Stimulated activated CD4-positive, alpha-beta T cell treated with anti-CD3 and anti-CD28 coated beads, Interleukin-15, amount 100 ng/mL, for 1 hour (primary cell): ENCODE measurements at places on chromosomes 13 and 19.

DNA sequence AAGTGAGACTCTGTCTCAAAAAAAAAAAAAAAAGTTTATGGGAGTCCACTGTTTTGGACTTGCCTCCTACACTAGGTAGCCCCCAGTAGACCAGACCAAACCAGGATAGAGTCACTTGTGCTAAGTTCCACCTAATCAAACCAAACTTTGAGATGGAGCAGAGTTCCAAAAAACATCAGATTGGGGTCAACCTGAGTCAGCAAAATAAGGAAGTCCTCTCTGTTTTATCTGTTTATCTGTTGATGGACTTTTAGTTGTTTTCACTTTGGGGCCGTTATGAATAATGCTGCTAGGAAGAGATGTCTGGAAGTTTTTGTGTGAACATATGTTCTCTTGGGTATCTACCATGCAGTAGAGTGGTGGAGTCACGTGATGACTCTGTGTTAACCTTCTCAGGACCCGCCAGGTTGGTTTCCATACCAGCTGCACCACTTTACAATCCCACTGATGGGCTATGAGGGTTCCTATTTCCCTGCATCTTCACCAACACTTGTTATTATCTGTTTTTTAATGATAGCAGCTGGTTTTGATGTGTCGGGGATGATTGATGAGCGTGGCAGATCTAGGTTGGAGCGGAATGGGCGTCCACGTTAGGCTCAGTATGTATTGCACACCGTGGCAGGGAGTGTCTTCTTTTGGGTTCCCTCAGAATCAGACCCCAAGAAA lies 46.6 kb upstream of the TM9SF2 start:
- no peak for DNase-seq

DNA sequence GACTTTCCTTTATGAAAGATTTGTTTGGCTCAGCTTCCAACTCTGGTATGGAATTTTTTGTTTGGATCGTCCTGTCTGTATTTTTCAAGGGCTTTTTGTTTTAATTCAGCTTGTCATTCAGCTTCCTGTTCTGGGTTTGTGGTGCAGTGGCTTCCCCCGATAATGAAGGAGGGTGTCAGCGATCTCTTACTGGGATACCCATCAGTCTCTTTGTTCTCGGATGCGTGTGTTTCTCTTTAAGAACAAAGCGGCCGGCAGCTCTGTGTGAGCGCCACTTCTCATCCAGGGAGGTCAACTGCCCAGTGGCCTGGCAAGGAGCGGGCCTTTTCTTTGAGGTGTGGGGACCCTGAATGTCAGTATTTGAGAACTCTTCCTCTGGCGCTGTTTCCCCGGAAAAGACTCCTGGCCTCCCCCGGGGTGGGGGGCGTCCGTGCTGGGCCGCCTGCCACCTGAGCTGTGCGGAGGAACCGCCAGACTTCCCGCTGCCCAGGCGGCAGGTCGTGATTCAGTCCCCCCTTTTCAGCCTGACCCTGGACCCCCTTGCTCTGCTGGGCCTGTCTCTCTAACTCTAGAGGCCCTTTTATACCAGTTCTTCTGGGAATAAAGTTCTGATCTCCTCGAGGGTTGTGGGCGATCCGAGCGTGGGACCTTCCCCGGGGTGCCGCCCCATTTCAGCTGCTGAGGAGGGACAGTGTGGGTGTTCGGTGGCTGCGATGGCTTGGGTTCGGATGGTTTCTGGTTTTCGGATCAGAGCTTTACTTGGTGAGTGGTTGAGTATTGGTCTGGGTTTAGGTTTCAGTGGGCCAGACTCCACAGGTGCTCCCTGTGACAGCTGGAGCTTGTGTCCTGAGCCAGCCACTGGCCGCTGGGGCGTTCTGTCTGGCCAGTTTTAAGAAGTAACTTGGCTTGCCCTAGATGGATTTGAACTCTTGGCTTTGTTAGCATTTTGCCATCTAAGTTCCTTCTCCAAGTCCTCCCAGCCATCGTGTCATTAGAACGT lies 3.4 kb downstream of the SF3A2 start:
- DNase-seq, result no peak

DNA sequence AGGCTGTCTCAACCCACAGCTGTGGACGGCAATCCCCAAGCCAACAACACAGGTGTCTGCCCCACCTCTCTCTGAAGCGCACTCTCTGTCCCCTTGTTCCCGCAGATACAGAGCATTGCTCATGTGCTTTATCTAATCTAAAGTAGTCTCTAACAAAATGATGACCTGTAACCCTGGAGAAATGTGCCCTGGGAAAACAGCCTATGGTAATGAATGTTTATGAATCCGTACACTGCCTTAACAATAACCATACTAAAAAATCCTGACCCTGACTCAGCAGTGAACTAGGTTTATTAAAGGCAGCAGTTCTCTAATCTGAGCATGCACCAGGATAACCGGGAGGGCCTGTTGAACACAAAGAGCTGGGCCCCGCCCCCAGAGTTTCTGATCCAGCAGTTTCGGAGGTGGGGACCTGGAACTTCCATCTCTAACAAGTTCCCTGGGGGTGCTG lies 50.7 kb upstream of the SLC15A1 start:
- no peak for DNase-seq

DNA sequence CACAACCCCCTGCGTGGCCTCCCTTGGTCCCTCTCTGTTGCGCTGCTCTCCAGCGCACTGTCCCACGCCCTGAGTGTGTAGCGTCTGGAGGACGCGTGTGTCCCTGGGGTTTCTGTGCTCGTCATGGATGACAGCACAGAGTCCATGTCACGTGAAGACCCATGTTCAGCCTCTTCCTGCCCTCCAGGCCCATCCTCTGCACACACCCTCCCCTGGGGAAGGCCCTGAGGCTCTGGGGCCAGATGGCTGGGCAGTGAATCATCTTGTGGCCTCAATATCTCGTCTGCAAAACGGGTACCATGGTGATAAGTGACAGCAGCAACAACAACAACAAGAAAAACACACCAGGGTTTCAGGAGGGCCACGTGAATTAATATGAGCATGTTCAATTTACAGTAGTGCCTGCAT lies 71.5 kb upstream of the ARHGEF7 start:
- no peak for DNase-seq

- no peak for DNase-seq
Observed at GRCh38 chr13:110524541-110525257, 36.8 kb downstream of the RAB20 start.

DNA sequence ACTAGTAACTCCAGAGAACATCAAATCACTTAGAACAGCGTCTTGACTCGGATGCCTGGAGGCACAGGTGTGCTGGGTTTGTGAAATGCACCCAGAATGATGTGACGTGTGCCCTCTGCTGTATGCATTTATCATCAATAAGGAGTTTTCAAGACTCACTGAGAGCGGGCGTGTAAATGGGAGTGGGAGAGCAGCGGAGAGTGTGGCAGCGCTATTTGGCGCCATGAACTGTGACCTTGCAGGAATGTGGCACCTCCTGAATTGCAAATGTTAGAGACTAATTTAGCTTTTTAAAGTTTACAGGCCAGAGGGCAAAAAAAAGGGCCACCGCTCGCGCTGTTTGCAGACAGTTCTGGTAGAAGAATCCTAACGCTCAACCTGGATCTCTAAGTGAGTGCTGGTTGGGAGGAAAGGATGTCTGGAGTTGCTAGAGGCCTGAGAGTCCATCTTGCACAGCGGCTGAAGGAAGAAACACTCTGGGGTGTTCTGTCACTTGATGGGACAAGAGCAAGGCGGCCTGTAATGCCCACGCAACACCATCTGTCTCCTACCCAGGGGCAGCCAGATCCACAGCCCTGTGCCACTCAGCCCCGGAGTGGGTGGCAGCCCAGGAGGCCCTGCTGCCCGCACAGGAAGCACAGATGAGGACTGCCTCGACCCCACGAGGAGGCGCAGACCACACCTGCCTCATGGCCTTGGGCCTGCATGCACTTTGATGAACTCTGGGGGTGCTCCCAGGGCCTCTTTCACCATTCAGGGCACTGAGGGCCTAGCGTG lies 19.7 kb downstream of the RANBP3 start:
- DNase-seq, result no peak

GRCh38 chr19:19600793-19601330 lies 17.6 kb downstream of the PBX4 start:
- DNase-seq, result no peak

- DNase-seq, result no peak
Observed at GRCh38 chr13:37375071-37375470, 223.5 kb downstream of the POSTN start.

GRCh38 chr13:71290963-71291841 lies 575.8 kb downstream of the DACH1 start:
- no peak for DNase-seq
